Astrocyte of the hippocampus (primary cell): ENCODE measurements at places on chromosomes 7 and 10.

- DNase-seq = peak; percentile 46
Measured at GRCh38 chr7:37448011-37448635, 541 bp downstream of the ELMO1 start.

GRCh38 chr7:106883456-106884026, 18.5 kb downstream of the PIK3CG start:
- no peak for DNase-seq

- no peak for DNase-seq
Measured at GRCh38 chr10:124573726-124574455, 112.3 kb downstream of the LHPP start.

DNA sequence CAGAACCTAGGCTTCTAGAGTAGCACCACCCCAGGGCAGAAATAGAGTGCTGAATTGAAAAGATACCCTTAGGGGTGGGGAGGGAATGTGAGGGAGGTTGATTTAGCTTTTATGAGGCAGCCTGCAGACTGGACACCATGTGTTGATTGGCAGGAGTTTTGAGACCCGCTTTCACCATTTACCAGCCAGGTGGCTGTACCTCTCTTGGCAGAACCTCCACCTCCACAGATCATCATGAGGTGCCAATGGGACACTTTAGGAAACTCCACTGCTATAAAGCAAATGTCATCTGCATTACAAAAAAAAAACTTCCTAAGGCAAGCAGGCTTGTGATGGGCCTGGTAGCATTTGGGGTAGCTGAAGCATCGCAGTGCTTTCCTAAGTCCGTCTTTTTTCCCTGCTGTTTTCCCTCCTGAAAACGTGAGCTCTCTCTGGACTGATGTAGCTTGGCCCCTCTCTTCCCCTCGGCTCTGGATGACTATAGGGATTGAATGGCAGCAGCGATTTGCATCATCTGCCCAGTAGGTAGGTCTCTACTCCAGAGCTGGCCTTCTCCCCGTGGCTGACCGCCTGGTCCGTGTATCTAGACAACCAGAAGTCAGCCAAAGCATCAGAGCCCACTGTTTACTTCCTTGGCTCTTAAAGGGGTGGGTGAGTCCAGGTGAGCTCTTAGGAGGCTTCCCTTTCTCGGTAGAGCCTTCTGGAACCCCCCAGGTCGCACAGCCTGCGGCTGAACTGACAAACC, 1.3 kb downstream of the PCBD1 start:
- no peak for DNase-seq

DNA sequence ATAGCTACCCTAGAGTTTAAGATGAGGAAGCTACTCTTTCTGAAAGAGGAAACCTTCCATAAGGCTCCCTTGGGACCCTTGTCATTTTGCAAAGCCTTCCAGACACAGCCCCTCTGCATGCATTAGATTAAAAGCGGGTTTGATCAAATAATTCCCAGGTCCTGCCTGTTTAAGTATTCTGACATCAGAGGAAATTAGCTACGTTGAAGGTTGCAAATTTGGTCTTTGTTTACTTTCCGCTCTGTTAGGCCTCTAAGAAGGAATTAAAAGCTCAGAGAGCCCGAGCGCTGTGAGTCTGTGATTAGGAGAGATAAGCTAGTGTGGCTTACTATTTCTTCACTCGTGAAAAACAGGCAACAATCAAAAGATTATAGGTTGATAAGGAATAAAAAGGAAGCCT, 1.4 kb upstream of the THSD7A start:
- DNase-seq = peak; percentile 31

- DNase-seq = peak; percentile 13
Measured at GRCh38 chr7:21544715-21545114, 1.9 kb downstream of the DNAH11 start.

- DNase-seq = no peak
Measured at GRCh38 chr7:112405286-112405685, 45.0 kb upstream of the IFRD1 start.

DNA sequence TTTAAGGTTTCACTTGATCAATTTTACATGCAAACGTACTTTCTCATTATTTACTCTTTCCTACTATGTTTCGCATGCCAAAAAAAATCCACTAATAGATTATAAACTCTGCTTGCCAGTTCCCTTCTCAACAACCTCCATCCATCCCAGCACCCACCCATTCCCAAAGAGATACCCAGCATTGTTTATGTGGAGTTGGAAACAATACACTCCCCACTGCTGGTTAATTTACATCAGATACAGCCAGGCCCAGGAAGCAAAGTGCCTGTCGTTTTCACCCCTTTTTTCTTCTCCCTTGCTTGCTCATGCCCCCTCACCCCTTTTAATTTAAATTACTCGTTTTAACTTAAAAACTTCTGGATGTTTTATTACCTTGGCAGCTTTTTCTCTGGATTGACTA, 59.9 kb downstream of the HIBADH start:
- no peak for DNase-seq

GRCh38 chr10:114917459-114917858, 20.5 kb upstream of the TRUB1 start:
- DNase-seq = no peak

- no peak for DNase-seq
Measured at GRCh38 chr7:98678215-98678614, 61.1 kb downstream of the NPTX2 start.

GRCh38 chr10:84696610-84697009, 368.2 kb downstream of the CCSER2 start:
- no peak for DNase-seq

DNA sequence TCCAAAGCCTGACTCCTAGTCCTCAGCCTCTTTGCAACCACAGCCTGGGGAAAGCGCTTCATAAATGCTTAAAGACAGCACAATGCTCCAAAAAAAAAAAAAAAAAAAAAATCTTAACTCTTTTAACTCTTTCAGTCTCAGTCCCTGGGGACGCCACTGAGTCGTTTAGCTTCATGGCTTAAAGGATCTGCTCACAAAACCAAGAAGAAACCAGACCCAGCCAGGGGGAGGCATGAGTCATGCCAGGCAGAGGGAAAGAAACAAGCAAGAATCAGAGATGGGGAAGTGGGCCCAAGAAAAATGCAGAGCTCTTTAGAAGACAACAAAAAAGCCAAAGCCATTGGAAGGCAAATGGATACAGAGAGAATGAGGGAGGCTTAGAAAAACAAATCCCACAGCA, 32.5 kb upstream of the DOCK1 start:
- peak; percentile 84 for DNase-seq

DNA sequence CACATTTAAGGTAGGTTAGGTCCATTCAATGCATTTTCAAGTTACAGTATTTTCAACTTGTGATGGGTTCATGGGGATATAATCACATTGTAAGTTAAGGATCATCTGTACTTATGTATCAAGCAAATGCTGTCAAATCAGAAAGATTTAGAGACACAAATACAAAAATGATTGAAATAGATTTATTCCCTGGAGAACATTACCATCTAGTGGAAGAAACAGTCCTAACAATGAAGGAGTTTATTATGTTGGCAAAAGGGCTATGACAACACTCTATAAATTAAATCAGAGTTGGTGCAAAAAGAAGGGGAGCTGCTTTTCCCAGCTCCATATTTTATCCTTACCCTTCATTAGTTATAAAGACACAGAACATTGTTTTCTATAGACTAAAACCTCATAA, 69.0 kb downstream of the PRSS58 start:
- DNase-seq = peak; percentile 18

DNA sequence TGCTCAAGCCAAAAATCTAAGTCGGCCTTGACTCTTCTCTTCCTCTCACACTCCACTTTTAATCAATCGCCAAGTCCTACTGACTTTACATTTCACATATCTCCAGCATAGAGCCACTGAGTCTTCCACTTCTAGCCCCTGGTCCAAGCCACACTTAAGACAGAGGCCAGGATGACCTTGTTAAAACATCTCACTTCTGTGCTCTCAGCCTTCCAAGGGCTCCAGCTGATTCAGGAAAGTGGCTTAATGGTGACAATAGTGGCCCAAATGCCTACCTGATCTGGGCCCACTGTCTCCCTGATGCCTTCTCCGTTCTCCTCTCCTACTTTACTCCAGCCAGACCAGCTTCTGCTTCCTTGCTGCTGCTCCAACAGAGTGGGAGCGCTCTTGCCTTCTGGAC, 4.4 kb downstream of the TBATA start:
- no peak for DNase-seq

DNA sequence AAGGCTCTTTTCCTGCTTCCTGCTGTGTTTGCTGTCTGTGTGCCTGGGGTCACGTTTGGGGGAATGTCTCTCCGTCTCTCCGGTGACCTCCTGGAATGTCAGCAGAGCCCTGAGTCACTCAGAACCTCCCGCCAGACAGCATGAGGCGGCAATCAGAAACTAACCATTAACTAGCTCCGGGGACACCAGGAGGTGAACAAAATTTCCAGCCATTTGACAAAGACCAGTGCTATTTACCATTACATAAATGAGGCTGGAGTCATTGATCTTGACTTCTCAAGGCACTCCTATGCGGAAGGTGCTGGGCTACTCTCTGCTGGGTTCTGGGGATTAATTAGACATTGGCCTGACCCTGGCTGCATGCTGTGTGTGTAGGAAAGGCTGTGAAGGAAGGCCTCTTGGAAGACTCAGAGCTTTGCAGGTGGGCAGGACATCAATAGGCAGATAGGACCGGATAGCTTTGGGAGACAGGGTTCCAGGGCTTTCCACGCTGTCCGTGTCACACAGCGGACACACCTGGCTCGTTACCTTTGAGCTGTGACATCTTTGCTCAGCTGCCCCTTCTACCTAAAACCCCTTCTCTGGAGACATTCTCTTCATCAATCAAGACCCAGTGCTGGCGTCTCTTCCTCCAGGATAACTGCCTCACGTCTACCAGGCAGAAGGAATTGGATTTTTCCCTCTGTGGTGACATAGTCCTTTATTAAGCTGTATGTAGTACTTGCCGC, 77.0 kb downstream of the PFKFB3 start:
- DNase-seq = peak; percentile 76

GRCh38 chr7:2404714-2405119, 1.3 kb downstream of the CHST12 start:
- no peak for DNase-seq

DNA sequence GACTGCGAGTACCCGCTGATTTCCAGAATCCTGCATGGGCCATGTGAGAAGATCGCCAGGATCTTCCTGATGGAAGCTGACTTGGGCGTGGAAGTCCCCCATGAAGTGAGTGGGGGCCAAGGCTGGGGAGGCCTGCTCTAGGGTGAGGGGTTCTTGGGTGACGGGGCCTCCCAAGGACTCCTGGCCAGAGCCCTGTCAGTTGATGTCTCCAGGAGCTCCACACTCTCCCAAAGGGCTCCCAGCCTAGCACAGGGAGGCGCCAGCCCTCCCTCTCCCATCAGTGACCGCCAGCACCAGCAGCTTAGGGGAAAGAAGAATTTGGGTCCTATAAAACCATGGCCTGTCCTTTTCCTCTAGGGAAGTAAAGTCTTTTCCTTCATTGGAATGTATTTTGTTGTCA, 9.8 kb upstream of the ZNF22 start:
- no peak for DNase-seq

DNA sequence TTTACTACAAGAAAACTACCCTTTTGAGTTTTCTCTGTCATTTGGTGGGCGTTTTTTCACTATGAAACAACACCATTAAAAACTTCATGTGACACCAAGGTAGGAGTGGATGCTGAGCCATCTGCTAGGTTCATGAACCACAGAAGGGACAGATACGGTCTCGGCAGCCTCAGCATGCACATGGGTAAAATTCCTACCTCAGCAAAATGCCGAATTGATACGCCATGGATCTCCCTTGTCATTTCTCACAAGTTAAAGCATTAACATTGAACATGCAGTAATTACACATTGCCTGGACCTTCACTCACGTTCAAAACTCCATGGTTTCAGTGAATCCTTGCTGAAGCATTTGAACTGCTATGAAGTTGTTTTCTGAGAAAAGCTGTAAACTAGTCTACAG, 121.5 kb upstream of the EGR2 start:
- DNase-seq = no peak

DNA sequence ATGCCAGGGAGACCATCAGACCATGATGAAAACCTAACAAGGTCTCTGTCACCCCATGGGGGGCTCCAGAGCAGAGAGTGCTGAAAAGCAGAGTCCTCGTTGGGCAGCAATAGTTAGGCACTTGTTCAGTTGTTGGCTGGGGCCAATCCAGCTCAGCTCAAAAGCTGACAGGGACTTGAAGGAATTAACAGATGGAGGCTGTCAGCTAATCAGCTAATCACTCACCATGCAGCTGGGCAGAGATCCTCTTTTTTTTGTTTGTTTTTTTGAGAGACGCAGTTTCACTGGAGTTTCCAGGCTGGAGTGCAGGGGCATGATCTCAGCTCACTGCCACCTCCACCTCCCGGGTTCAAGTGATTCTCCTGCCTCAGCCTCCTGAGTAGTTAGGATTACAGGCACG, 18.1 kb downstream of the CEP55 start:
- DNase-seq = no peak

DNA sequence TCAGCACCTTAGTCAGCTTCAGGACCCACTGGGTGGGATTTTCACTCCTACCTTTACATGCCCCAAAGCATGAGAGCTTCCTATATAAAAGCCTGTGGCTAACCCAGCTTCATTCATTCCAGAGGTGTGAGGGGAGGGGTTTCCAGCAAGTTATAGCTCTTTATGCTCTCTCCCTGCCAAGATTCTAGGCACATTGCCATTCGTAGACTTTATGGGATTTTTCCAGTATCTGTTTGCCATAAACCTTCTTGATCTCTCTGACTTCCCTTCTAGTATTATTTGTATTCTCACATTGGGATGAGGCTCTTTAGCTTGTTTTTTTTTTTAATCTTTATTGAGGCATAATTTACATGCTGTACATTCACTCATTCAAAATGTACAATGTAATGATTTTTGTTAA, 67.5 kb downstream of the POU6F2 start:
- DNase-seq = no peak

- DNase-seq = no peak
Measured at GRCh38 chr7:27185013-27185853, at the start of gene HOXA11. HOXA11 (minus strand) TSS chr7:27185232; CDS start chr7:27185144, 88 bp downstream.

GRCh38 chr7:21191321-21192073, 236.4 kb upstream of the SP4 start:
- DNase-seq = no peak

DNA sequence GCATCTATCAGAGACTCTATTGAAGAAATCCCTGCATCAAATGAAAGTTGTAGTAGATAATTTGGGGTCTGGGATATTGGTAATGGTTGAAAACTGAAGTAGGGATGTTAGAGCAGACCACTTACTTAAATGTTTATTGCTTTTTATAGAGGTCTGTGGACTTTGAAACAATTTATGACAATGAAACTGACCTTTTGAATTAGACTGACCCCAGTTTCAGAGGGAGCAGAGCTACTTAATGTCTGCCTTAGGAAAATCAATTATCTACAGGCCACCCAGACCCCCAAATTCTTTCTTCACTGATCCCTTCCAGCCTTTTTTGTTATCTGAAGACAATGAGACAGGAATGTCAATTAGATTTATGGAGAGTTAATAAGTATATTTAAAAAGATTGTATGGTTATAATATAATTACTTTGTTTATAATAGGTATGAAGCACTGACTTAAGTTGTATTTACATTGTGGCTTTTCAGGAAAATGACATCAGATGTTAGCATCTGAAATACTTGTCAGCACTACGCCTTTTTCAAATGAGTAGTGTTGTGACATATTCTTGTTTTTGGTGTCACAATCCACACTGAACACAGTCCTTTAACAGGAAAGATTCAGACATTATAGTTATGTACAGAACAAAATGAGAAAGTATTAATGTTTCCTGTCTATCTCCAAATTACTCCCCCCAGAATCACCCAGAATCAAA, 13.9 kb downstream of the MGAM2 start:
- no peak for DNase-seq
